Vein endothelial cell (primary cell): ENCODE measurements at places on chromosomes 2 and 18. TPM values are rescaled to one million over a fixed set of nuclear protein-coding genes. Genes with fewer than 3 reads are reported as not detected.

CHRNG gene
- total RNA-seq, result not detected in 2 replicates

ERLEC1 gene
- total RNA-seq, result 39.5 and 80.4 TPM in 2 replicates

TEX44 gene
- not detected in 2 replicates for total RNA-seq

COL4A4 gene
- under 0.01 TPM in 1 of 2 replicates, not detected in the other for total RNA-seq

NAGK gene
- total RNA-seq, result 46.1 and 51.6 TPM in 2 replicates

SKOR2 gene
- total RNA-seq, result not detected in 2 replicates

SLC5A7 gene
- not detected in 2 replicates for total RNA-seq

TMEM200C gene
- not detected in 2 replicates for total RNA-seq

CCDC74B gene
- 0.65 and 2.9 TPM in 2 replicates for total RNA-seq

UGT1A10 gene
- total RNA-seq, result not detected in 2 replicates

HOXD11 gene
- not detected in 2 replicates for total RNA-seq

UGT1A8 gene
- total RNA-seq, result not detected in 2 replicates

WDR75 gene
- total RNA-seq, result 44.4 and 63.0 TPM in 2 replicates

PSTPIP2 gene
- total RNA-seq, result 5.3 and 5.6 TPM in 2 replicates

CRYBA2 gene
- not detected in 2 replicates for total RNA-seq

NEURL3 gene
- total RNA-seq, result 0.33 TPM in 1 of 2 replicates, not detected in the other

RAX gene
- total RNA-seq, result not detected in 2 replicates

ANO7 gene
- total RNA-seq, result 1.6 and 1.9 TPM in 2 replicates

TNS1 gene
- 25.7 and 35.3 TPM in 2 replicates for total RNA-seq

RAD51AP2 gene
- not detected in 2 replicates for total RNA-seq

DSEL gene
- 25.1 and 26.8 TPM in 2 replicates for total RNA-seq

KLHL41 gene
- total RNA-seq, result 0.19 TPM in 1 of 2 replicates, not detected in the other

AQP12A gene
- not detected in 2 replicates for total RNA-seq

FOSL2 gene
- 50.9 and 72.5 TPM in 2 replicates for total RNA-seq

LONRF2 gene
- not detected in 2 replicates for total RNA-seq

IL36RN gene
- total RNA-seq, result not detected in 2 replicates

ITPRIPL1 gene
- total RNA-seq, result 2.9 and 3.4 TPM in 2 replicates

OTOF gene
- 1.4 and 2.3 TPM in 2 replicates for total RNA-seq

COQ10B gene
- total RNA-seq, result 25.8 and 28.9 TPM in 2 replicates

GPR148 gene
- total RNA-seq, result not detected in 2 replicates

SAP130 gene
- 12.1 and 12.4 TPM in 2 replicates for total RNA-seq

PTPRN gene
- not detected in 2 replicates for total RNA-seq

C2orf80 gene
- total RNA-seq, result not detected in 2 replicates

GALNT3 gene
- 0.19 and 0.33 TPM in 2 replicates for total RNA-seq

VAMP8 gene
- total RNA-seq, result 14.0 and 27.4 TPM in 2 replicates

MORN2 gene
- total RNA-seq, result 9.8 and 15.4 TPM in 2 replicates

SCLY gene
- total RNA-seq, result 11.1 and 16.7 TPM in 2 replicates

SIX2 gene
- total RNA-seq, result under 0.01 and 0.10 TPM in 2 replicates

SLC19A3 gene
- 0.33 TPM in 1 of 2 replicates, not detected in the other for total RNA-seq

FER1L5 gene
- total RNA-seq, result not detected in 2 replicates

SETBP1 gene
- total RNA-seq, result 8.5 and 9.3 TPM in 2 replicates

GYPC gene
- total RNA-seq, result 120 and 147 TPM in 2 replicates

REG3G gene
- not detected in 2 replicates for total RNA-seq

LRRTM4 gene
- not detected in 2 replicates for total RNA-seq

SCYGR5 gene
- total RNA-seq, result not detected in 2 replicates

PPP1R1C gene
- total RNA-seq, result under 0.01 and 0.10 TPM in 2 replicates

DCDC2C gene
- total RNA-seq, result not detected in 2 replicates

UGT1A9 gene
- total RNA-seq, result not detected in 2 replicates

GRB14 gene
- 5.1 and 5.9 TPM in 2 replicates for total RNA-seq

MMADHC gene
- 158 and 179 TPM in 2 replicates for total RNA-seq

MALT1 gene
- total RNA-seq, result 8.5 and 13.4 TPM in 2 replicates

ALPP gene
- total RNA-seq, result not detected in 2 replicates
